T-cell (primary cell): ENCODE measurements at places on chromosomes 3 and 15.

DNA sequence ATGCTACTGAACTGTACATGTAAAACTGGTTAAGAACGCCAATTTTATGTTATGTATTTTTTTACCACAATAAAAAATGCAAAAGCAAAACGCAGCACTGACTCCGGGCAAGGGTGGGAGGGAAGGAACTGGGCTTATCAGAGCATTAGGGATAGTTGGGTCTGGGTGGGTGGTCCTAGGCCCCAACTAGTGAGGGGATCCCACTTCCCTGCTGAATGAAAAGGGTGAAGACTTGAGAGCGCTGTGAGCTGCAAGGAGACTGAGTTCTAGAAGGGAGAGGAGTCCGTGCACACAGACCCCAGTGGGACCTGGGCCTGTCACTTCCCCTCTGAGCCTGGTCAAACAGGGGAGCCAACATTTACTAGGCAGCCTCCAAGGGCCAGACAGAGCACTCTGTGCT, 98.6 kb downstream of the TPRA1 start:
- no peak for DNase-seq

- DNase-seq = no peak
Observed at GRCh38 chr15:52284164-52284563, 11.4 kb downstream of the MYO5C start.

DNA sequence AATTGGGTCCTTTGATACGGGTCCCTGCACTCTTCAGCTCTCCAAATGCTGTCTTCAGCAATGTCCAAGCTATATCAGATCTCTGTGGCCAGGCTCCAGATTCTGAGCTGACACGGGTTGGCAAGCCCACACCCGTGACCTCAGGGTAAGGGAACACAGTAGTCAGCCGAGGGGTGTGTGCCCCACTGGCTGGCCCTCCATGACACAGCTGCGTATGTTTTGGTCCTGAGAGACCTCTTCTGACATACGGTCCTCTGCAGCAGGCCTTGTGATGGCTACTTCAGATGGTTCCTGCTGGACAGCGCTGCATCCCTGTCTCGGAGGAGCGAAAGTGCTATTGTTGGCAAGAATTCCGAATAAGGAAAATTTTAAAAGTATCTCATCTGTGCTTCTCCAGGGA, 85.2 kb upstream of the ADAMTS17 start:
- DNase-seq = no peak

DNA sequence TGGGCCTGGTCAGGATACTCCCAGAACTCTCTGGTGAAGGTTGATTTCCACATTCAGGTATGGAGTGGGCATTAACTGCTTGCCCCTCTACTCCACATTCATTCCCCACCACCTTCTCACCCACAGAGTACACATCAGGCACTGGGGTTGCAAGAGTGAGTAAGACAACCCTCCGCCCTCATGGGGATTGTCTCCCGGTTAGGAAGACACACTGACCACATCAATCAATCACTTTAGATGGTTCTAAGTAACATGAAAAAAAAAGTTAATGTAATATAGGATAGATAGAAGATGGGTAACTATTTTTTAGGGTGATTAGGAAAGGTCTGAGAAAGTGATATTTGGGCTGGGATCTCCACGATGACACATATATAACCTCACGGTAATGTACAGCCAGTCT, 116.0 kb upstream of the NEO1 start:
- no peak for DNase-seq

DNA sequence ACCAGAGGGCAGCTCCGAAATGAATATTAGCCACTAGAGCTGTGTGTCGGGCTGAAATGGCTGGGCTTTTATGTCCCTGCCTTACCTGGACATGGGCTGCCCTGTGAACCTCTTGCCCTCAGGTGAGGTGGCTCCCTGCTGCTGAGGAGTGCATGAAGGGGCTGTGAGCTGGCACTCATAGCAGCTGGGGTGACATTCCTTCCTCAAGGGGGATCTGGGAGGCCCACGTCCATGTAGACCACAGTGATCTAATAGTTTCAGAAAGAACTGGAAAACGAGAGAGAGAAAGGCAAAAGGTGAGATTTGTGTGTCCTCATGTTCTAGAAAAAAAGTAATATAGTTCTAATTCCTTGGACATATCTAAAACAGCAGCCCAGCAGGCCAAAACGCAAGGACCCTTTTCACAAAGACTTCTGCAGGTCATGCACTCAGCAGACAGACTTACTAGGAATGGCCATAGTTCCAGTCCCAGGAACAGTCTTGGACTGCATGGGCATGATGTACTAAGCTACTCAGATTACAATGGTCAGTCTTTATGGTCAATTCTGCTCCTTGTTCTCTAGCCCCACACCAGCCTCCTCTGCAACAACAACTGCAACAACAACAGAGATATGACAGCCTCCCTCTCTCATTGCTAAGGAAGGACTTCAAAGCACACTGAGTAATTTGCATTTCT, 10.8 kb upstream of the SLC24A5 start:
- no peak for DNase-seq

GRCh38 chr3:42843713-42844411, 31.8 kb downstream of the CYP8B1 start:
- DNase-seq = no peak

DNA sequence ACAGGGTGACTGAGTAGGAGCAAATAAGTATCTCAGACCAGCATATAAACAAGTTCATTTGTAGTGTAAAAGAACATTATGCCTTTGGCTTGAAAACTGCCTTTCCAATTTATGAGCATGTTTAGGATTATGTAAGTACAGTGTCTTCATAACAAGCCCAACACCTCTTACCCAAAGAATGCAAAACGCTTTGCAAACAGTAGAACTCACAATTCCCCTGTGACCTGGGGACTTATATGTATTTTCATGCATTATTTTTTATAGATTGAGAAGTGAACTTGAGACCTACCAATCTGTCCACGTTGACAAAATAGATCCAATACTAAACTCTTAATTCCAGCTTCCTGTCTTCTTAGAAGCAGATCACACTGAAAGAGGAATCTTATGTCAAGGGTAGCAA, 202.1 kb downstream of the TP63 start:
- DNase-seq = no peak

- no peak for DNase-seq
Observed at GRCh38 chr15:43025150-43025549, 80.7 kb downstream of the UBR1 start.

- no peak for DNase-seq
Observed at GRCh38 chr3:137471558-137472204, 292.4 kb upstream of the SOX14 start.

- no peak for DNase-seq
Observed at GRCh38 chr3:187734841-187735240, 10.4 kb downstream of the BCL6 start.

DNA sequence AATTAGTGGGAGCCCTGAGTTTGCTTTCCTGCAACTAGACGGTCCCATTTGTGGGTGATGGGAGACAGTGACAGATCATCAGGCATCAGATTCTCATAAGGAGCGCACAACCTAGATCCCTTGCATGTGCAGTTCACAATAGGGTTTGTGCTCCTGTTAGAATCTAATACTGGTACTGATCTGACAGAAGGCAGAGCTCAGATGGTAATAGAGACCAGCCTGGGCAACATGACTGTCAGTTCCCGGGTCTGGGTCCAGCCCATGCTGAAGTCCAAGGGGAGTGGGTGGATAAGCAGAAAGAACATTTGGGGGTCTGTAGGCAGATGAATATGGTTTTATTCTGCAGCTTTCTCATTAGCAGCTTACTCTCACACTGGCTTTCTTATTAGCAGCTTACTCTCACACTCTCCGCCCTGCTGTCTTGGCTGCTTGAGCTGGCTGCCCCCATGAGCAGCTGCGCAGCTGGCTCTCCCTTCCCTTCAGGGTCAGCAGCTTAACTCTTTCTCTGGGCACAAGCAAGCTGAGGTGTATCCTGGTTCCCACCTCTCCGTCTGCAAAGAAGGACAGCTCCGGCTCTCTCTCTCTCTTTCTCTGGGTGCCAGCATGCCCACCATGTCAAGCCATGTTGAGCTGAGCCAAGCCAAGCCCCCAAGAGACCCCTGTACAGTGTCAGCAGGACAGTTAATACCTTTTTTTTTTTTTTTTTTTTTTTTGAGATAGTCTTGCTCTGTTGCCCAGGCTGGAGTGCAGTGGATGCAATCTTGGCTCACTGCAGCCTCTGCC, 46.5 kb downstream of the KLHDC8B start:
- no peak for DNase-seq

GRCh38 chr15:85489773-85490493, 109.5 kb downstream of the AKAP13 start:
- DNase-seq = no peak

DNA sequence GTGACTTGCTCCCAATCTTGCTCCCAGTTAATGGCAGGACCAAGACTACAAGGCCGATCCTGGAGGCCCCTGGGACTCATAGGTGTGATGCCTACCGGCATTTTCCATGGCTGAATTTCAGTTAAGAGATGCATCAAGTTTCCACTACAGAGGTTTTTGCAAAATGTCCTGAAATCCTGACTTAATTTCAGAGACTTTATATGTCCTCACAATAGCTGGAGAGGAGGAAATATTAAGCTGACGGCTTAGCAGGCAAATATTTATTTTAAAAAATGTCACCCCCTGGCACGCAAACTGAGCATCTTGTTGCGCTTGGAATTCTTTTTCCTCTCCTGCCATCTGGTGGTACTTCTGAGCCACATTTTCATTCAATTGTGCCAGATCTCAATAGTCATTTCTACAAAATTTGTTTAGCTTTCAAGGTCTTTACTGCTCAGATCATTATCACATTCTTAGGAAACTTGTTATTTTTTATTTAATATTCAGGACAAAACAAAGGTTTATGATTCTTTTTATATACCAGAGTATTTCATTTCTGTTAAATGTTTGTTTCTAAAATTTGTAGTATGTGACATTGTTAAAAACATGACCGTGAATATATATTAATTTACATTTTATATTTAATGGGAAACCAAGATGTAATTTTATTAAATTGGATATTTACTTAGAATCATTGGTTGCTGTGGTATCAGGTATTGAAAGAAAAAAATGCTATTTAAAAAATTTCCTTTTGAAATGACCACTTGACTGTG, 189.2 kb upstream of the THRB start:
- DNase-seq = no peak

DNA sequence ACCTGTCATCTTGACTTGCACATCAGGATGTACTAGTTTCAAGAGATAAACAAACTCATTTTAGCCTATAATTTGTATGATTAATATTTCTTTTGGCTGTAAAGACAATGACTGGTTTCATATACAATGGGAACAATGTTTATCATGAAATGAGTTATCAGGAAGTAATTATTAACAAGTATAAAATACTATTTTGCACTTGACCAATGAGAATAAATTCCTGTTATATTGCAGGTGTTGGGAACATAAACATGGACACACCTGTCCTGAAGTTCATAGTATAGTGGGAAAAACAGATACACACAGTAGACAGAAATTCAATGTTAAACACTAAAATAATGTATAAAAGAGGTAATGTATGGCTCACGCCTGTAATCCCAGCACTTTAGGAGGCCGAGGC, 56.9 kb downstream of the UBR1 start:
- DNase-seq = no peak

GRCh38 chr3:16881896-16882630, 2.7 kb upstream of the PLCL2 start:
- no peak for DNase-seq

DNA sequence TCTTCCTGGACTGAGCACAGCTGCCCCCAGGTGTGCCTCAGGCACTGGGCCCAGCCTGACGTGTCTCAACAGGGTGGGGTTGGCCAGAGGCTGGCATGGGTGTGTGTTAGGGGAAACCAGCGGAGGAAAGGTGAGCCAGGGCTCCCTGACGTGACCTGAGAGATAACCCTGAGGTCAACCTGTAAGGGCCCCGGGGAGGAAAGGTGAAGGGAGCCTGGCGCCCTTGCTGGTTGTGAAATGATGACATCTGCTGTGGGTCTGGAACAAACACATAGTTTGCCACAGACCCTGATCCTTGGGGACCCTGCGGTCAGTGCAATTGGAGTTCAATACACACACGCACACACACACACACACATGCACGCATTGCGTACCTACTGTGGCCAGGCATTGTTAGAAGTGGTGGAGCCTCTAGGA, 100.2 kb upstream of the TLE3 start:
- DNase-seq = no peak

DNA sequence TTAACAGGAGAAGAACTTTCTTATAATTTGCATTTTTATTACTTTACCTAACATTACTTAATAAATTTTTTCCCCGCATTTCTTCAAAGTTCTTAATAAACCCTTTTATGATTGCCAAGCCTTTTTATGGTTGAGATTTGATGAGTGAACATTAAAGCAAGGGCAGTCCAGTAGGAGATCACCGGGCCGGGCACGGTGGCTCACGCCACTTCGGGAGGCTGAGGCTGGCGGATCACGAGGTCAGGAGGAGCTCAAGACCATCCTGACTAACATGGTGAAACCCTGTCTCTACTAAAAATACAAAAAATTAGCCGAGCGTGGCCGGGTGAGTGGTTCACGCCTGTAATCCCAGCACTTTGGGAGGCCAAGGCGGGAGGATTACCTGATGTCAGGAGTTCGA, 61.4 kb upstream of the TRA2B start:
- no peak for DNase-seq
